ENCODE measurements at places on chromosomes 1 and 21. TPM values are rescaled to one million over a fixed set of nuclear protein-coding genes. Genes with fewer than 3 reads are reported as not detected.

LRRC38 gene
- total RNA-seq = 2.1 TPM

NTNG1 gene
- not detected for total RNA-seq

SPATA21 gene
- total RNA-seq = not detected

PFKL gene
- 20.6 TPM for total RNA-seq

CDCA8 gene
- 0.60 TPM for total RNA-seq

RNF19B gene
- total RNA-seq = 22.7 TPM

MYCL gene
- total RNA-seq = not detected

BRWD1 gene
- total RNA-seq = 53.3 TPM

SLC44A3 gene
- total RNA-seq = not detected

FAM167B gene
- 1.1 TPM for total RNA-seq
